ENCODE measurements at places on chromosomes 13 and 19.
A peak's percentile ranks its signal among the peaks of the same experiment; 100 is the strongest.

DNA sequence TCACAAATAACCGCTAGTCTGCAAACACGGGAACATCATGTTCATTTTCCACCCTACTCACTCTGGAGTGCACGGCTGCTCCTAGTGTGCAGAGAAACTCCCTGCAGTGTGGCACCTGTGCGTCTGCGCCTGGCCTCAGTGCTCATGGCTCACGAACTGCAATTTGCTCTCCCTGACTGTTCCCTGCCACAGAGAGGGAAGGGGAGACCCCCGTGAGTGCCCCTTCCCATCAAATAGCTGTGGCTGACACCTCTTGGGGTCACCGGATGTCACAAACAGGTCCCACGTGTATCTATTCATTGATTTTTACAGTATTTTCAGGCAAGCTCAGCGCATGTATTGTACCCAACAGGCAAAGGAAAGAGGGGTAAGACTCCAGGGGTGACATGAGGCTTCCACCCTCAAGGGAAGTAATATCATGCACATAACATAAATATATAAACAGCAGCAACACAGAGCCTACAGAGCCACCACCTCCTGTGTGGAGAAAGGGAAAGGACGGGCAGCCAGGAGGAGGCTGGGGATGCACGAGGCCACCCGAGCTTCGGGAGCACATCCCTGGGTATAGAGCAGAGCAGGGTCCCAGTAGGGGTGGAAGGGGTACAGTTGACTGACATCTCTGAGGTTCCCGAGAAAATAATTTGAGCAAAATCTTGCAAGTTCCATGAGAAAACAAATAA, 140.3 kb upstream of the SOX1 start:
- no peak for DNase-seq

GRCh38 chr19:52786078-52786463, 520 bp downstream of the ZNF600 start:
- no peak for DNase-seq

DNA sequence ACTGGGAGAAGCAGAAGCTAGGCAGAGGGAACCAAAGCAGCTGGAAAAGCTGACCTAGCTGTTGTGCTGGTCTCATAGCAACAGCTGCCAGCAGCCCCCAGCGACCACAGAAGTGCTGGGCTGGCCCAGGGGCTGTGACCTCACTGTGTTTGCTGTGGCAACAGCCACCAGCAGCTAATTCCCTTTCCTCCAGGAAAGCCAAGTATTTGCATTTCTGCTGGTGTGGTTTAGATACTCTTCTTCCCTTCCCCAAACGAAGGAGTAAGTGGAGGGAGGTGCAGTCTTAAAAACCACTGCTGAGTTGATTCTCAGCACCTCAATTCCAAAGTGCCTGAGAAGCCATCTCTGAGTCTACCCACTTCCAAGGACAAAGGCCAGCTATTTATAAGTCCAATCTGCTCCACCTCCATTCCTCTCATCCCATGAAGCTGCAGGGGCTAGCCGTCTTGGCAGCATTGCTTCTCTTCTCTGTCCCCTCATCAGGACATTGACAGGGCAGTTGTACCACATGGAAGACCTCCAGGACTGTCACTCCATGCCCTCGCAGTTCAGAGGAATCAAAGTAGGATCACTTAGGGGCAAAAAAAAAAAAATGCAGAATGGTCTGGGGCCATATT, 11.5 kb upstream of the CCDC97 start:
- no peak for DNase-seq

GRCh38 chr13:98035373-98035772, 81.9 kb downstream of the IPO5 start:
- DNase-seq: no peak

DNA sequence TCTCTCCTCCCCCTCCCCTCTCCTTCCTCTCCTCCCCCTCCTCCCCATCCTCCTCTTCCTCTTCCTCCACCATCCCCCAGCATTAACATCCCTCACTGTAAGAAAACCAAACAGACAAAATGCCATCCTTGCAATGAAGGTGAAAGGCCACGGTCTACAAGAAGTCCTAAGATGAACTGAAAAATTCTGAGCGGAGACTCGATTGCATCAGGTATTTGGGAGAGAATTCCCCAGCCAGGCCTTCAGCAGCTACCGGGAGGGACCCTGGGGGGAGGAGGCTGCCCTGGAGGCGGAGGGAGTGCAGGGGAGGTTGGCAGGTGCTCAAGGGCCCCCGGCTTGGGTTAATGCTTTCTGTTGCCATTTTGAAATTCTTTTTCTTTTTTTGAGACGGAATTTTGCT, 10.1 kb upstream of the TIMM44 start:
- DNase-seq: no peak

- no peak for DNase-seq
Observed at GRCh38 chr13:94009701-94010100, 469.8 kb downstream of the DCT start.

GRCh38 chr19:47483800-47484690, at the start of gene KPTN:
Gene KPTN, minus strand, starts transcription at chr19:47484219. Its CDS starts 59 bp downstream, at chr19:47484160.
- peak; percentile 72 for DNase-seq

DNA sequence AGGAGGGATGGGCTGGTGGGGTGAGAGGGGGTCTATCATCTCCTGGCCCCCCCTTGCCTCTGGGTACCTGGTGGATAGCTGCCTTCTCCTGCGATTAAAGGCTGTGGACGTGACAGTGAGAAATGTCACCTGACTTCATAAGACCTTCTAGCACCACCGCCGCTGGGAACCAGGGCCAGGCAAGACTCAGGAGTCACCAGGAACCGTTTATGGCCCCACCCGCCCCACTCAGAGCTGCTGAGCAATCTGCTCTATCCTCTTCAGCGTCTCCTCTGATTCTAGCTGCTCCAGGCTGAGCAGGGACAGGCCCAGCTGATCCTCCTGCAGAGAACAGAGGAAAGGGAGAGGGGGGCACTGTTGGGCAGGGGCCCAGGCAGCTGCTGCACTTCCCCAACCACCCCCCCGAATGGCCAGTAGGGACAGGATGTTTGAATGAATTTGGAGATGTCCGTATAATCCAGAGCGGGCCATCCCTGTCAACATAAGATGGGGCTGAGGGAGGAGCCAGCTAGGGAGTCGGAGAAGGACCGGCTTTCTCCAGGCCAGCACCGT, 10.9 kb downstream of the KLC3 start:
- no peak for DNase-seq

- DNase-seq: no peak
Observed at GRCh38 chr13:53821632-53822031, 793.0 kb downstream of the OLFM4 start.

DNA sequence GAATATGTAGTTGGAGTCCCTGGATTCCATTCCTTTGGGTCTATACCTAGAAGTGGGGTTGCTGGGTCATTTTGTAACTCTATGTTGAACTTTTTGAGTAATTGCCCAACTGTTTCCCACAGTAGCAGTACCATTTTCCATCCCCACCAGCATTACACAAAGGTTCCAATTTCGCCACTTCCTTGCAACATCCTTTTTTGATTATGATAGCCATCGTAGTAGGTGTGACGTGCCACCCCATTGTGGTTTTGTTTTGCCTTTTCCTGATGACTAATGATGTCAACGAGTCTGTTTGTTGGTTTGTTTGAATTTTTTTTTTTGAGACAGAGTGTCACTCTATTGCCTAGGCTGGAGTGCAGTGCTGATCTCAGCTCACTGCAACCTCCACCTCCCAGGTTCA, 3.3 kb upstream of the PEX11G start:
- no peak for DNase-seq

GRCh38 chr13:49975826-49976225, 21.0 kb upstream of the TRIM13 start:
- DNase-seq: no peak

GRCh38 chr13:37539976-37540605, 58.5 kb downstream of the POSTN start:
- no peak for DNase-seq

GRCh38 chr19:5460748-5461147, 5.5 kb downstream of the ZNRF4 start:
- no peak for DNase-seq

- DNase-seq: no peak
Observed at GRCh38 chr19:42198676-42199439, 18.6 kb downstream of the DEDD2 start.

DNA sequence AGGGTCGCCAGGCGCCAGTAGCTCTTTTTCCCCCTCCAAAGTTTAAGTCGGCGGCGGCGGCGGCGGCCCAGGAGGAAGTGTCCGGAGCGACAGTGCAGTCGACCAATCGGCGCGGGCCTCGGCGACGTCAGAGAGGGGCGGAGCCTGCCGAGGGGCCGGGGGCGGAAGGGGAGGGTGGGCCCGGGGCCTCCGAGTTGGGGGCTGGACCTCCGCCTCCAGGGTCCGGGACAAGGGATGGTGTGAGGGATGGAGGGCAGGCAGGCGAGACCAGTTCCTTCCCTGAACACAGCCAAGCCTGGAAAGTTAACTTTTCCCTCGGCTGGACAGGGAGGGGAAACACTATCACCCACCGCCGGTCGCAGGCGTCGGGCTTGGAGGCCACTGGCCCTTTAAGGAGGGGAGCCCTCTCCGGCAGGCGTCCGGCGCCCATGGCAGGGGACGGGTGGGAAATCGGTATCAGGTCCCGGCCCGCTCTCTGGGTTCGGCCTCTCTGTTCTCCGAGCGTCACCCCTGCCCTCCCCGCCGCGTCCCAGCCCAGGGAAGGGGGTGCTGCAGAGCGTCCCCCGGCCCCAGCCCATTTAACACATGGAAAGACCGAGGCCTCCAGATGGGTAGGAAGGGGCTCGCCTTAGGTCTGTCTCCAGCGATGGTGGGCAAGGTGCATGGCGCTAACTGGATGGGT, at the start of gene PRKD2:
Gene PRKD2, minus strand, starts transcription at position 81 of the 682 bp plus-strand sequence. CDS start 744 bp downstream, outside the sequence.
- DNase-seq: peak; percentile 84

- peak; percentile 37 for DNase-seq
Observed at GRCh38 chr19:46408664-46409039, 4.7 kb downstream of the CCDC8 start.

GRCh38 chr13:66139701-66140100, 1090.4 kb downstream of the PCDH9 start:
- DNase-seq: no peak

All from nucleus accumbens (tissue), 56 donors.